Nephron progenitor cell (in vitro differentiated cells): ENCODE measurements at places on chromosomes 6 and 20.

DNA sequence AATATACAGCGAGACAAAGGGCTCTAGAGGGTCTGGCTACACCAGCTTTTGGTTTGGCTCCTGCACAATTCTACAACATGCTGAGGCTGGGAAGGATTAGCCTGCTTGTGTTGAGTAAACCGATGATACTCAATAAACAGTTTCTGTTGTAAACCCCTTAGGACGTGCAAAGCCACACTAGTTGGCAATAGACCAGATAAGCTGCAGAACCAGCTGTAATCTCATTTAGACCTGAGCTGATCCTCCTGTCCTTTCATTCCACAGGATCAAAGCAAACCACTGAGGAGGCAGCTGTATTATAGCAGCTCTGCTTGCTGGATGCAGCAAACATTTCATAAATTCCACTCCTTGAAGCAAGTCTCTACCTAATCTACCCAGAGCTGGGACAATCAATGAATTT, 79.7 kb downstream of the MMS22L start:
- no peak overlapping the region for H3K27ac ChIP-seq
- DNase-seq = no peak
- no peaks in the 10 kb centered on the region for H3K27me3 ChIP-seq
- H3K4me3 ChIP-seq = no peak overlapping the region
- peaks cover 4% of the 10 kb centered on the region for H3K4me1 ChIP-seq

- H3K27me3 ChIP-seq = peaks cover 14% of the 10 kb centered on the region
- H3K4me1 ChIP-seq = no peaks in the 10 kb centered on the region
- H3K36me3 ChIP-seq = no peaks in the 10 kb centered on the region
- H3K4me3 ChIP-seq = no peak overlapping the region
- no peak overlapping the region for H3K27ac ChIP-seq
Measured at GRCh38 chr20:19074828-19075516, 137.5 kb upstream of the SLC24A3 start.

DNA sequence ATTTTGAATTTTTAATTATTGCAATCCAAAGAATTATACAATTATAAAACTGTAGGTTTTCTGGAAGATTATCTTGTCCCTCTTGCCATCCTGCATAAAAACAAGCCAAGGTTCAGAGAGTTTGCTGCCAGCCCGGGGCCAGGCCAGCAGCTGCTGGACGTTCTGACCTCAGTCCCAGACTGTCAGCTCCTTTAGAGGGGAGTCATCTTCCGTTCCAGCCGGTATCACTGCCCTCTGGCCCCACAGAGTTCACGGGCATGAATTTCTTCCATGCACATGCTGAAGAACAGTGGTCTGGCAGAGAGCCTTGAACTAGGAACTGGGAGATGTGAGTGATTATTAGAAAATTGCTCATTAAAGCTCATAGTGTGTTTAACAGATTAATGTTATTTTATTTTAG, 130.4 kb upstream of the QKI start:
- H3K27me3 ChIP-seq = peaks cover 9% of the 10 kb centered on the region
- H3K4me1 ChIP-seq = peaks cover 9% of the 10 kb centered on the region
- H3K4me3 ChIP-seq = no peak overlapping the region
- H3K36me3 ChIP-seq = no peaks in the 10 kb centered on the region

- no peaks in the 10 kb centered on the region for H3K4me1 ChIP-seq
- H3K36me3 ChIP-seq = no peaks in the 10 kb centered on the region
Measured at GRCh38 chr20:17083738-17084137, 143.1 kb upstream of the PCSK2 start.
